Activated CD4-positive, alpha-beta T cell treated with anti-CD3 and anti-CD28 coated beads, Interleukin-2, amount 10 ng/mL, durations not matched to agents 7 days and 5 days (primary cell): ENCODE measurements at places on chromosomes 4 and X.
A peak's percentile ranks its signal among the peaks of the same experiment; 100 is the strongest.

DNA sequence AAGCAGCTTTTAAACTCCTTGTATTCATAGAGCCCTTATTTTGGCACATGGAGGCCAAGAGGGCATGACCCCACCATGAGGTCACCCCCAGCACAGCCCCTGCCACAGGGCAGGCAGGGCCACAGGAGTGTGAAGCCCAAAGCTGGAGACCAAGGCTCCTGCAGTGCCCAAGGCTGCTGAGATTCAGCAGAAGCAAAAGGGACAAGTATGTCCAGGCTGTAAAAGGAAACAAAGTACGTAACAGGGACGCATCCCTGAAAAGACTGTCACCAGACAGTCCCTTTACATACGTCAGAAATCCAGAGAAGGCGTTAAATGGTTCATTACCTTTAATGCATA lies 18.9 kb downstream of the GAK start:
- DNase-seq, result no peak

DNA sequence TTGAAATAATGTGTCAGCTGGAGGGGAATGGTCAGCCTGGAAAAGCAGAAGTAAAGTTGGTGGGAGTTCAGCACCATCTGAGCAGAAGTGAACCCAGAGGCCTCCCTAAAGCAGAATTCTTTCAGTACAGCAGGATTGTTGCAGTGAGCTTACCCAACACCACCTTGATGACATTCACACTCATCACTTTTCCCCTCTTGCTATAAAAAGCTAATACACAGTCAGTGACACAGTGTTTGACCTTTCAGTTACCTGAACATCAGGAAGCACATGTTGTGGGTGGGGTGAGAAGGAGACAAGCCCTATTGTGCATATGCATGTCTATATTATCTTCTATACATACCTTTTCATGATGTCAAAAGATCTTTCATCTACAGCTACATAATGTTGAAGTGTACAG lies 624.7 kb upstream of the ZFP42 start:
- DNase-seq, result no peak

- no peak for DNase-seq
These were observed 49.1 kb downstream of the RASGEF1B start for GRCh38 chr4:81422595-81422994.

DNA sequence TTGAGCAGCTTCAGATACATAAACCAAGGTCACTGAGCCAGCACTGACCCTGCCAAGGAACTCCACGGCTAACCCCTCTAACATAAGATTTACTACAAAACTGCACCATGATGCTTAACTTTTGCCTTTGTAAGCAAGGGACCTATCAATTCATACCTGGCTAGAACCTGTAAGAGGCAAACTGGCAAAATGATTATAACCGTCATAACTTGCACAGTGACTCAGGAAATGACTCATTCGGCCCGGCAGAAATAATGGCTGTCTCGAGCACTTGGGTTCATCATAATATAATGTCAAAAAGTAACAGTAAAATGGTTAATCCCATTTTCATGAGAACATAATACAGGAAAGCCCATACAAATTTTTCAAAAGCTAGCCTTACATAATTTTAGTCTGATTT lies 17.2 kb downstream of the RASGEF1B start:
- peak; percentile 22 for DNase-seq

DNA sequence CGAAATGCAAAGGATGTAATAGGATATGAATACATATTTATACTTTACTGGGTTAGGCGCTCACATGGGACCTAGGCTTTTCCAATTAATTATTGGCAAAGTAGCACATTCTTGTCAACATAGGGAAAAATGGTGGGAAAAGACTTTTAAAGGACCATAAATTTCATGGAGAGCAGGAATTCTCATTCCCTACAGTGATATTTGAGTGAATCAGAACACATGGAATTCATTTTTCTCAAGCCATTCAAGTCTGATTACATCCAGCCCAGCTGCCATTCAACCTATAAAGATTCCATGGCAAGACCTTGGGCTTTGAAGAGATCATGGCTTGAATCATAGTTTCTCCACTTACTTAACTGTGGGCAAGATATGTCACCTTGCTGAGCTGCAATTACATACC lies 150.4 kb downstream of the SOWAHB start:
- DNase-seq, result no peak
